Activated CD4-positive, alpha-beta T cell treated with anti-CD3 and anti-CD28 coated beads, Interleukin-2, amount 50 U/mL, for 48 hours (primary cell): ENCODE measurements at places on chromosomes 2 and 18.

- DNase-seq, result no peak
These were observed 28.4 kb downstream of the AFF3 start for GRCh38 chr2:100113990-100114433.

- no peak for DNase-seq
These were observed 171.4 kb upstream of the NDUFV2 start for GRCh38 chr18:8930990-8931616.

GRCh38 chr2:32623311-32623706 lies 4.5 kb upstream of the TTC27 start:
- no peak for DNase-seq

DNA sequence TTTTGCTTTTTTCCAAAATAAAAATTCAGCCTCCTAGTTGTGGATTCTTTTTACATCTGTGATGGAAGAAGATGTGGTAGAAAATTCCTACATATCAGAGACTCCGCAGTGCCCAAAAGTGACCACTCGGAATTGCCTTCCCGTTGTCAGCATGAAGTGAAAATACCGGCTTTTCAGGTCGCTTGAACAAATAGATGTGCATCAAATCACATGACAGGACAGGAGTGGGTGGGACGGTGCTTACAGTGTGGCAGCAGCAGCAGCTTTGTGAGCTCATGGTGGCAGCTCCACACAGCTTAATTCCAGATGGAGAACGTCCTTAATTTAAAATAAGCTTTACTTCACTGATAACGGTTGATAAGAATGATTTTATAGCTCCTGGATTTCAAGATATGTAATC lies 20.3 kb downstream of the SALL3 start:
- DNase-seq, result no peak

GRCh38 chr2:2600366-2600765 lies 269.3 kb upstream of the MYT1L start:
- DNase-seq, result no peak

- DNase-seq, result no peak
These were observed 156.7 kb downstream of the LPIN1 start for GRCh38 chr2:11903085-11903606.

DNA sequence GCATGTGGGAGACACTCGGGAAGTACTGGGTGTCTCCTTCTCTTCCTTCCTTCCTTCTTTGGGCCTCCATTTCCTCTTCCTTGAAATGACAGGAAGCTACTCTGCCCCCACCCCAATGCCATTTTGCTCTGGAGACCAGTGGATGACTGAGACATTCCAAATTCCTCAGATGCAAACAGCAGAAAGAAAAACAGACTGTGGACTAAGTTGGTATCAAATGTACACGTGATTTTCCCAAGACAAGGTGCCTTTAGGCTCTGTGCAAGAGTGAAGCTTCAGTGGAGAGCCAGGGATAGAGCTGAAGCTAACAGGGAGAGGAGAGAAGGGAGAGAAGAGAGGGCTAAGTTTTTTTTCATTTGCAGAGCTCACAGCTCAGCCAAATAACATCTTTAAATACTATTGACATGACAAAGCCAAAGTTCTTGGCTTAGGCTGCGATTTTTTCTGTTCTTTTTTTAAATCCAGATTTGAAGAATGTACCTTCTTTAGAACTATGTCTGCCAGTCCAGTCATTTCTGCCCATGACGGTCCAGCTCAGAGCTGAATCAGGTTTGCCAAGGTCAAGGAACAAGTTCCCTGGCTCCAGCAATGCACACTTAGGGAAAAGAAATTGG lies 84.5 kb upstream of the LCLAT1 start:
- DNase-seq, result no peak

GRCh38 chr2:96683972-96684820 lies 41.6 kb downstream of the FER1L5 start:
- no peak for DNase-seq

- DNase-seq, result no peak
These were observed 341.6 kb upstream of the VWC2L start for GRCh38 chr2:214069254-214069653.

- no peak for DNase-seq
These were observed 112.9 kb downstream of the SOS1 start for GRCh38 chr2:39007875-39008504.

DNA sequence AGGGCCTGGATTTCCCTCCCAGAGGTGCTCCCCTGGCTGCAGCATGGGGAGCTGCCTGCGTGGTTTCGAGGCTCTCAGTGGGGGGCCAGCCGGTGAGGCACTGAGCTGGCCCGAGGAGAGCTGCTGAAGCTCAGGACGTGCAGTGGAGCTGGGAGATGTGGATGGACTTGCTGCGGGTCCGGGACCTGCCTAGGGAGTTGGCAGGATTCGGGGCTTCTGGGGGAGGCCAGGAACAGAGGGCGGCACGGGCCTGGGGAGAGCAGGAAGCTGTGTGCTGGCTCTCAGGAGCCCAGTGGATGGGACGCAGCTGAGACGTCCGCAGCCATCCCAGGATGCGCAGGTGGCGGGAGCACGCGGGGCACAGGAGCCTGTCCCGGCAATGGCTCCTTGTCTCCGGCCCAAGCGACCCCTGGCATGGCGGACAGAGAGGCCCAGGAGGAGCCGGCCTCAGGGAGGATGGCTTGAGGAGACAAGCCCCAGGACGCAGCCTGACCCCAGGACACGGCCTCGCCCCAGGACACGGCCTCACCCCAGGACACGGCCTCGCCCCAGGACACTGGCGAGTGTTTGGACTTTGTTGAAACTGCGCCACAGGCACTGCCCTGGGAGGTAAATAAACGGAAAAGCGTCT lies 116.1 kb downstream of the NFATC1 start:
- peak; percentile 0 for DNase-seq

DNA sequence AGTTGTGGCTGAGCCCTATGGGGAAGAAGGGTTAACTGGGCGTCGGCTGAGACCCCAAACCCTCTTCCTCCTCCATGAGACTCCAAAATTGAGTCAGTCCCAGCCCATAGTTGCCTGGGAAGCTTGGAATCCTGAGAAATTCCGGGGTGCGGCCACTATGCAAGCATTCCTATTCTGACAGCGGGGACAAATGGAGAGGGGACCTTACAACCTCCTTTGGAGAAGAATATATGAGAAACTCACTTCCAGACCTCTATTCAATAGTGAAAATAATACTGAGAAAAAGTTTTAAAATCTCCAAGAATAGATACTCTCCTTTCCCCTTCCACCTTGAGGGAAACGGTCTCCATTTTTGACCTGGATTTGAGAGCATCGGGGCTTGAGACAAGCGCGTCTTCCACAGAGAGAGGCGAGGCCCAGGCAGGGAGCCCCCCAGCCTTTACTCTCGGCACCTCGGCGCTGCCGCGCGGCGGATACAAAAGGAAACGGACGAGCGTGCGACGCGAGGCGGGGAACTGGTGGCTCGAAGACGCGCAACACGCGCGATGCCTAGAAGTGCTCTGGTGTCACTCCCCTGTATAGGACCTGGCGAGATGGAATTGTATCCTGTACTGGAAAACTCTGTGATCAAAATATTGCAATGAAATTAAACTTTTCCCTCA lies 11.1 kb downstream of the NR4A2 start:
- peak; percentile 49 for DNase-seq

- DNase-seq, result no peak
These were observed 6.0 kb downstream of the EN1 start for GRCh38 chr2:118841450-118841827.

GRCh38 chr18:31596081-31596872 lies 4.6 kb downstream of the TTR start:
- DNase-seq, result no peak

- DNase-seq, result no peak
These were observed 43.4 kb upstream of the LRP1B start for GRCh38 chr2:142174176-142174575.

- no peak for DNase-seq
These were observed 99.7 kb upstream of the CRIM1 start for GRCh38 chr2:36255863-36256262.

DNA sequence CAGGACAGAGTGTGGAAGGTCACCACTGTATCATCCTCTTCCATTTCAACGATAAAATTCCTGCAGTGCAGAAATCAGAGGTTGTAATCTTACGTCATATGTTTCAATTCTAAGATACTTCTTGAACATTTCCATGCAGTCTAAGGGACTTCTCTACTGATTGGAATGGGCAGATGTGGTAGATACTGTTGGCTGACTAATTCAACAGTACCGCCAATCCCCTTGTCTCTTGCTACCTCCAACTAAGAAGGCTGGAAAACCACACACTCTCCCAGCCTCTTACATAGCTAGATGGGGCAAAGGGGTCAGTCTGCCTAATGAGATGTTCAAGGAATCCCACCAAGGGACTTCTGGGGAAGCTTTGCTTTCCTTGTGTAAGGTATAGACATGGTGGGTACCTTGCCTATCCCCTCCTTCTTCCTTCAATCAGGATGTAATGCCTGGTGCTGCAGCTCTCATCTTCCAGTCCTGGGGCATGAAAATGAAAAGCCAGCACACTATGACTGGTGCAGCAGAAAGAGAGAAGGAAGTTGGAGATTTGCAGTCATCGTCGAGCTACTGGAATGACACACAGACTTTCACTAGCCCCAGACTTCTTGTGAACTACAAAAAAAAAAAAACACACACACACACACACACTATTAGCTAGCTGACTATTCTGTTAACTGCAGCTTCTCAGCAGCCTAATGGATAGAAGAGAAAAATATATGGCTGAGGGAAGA lies 84.1 kb downstream of the ALPK2 start:
- DNase-seq, result peak; percentile 58

GRCh38 chr2:166256896-166257295 lies 118.8 kb downstream of the SCN9A start:
- DNase-seq, result no peak

- DNase-seq, result no peak
These were observed 105.9 kb upstream of the RBBP8 start for GRCh38 chr18:22827216-22827615.

- no peak for DNase-seq
These were observed 19.7 kb upstream of the DYNC2LI1 start for GRCh38 chr2:43754180-43754579.

GRCh38 chr2:120029672-120030640 lies 17.1 kb downstream of the EPB41L5 start:
- no peak for DNase-seq

- DNase-seq, result no peak
These were observed 120.5 kb upstream of the COPS8 start for GRCh38 chr2:236965021-236965840.

DNA sequence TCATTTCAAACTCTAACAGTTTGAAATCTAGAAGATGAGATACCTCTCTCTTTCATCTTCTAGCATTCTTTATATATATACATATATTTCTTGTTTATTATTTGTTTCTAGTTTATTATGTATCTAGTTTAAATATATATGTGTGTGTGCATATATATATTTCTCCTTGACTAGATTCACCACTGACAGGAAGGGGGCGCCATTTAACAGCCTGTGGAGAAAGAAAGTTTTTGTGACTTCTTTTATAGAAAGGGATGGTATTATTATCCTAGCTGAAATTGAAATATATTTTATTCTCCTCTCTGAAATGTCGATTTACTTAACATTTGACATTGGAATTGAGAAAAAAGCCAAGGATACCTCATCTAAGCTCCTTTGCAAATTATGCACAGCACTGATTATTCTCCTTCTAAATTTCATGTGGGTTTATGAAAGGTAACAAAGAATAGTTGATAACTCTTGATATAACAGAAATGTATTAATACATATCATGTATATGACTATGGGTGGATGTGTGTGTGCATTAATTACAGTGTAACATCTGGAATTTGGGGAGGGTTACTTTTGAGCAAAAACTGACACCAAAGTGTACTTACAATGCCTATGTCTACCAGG lies 160.7 kb upstream of the NT5C1B start:
- peak; percentile 58 for DNase-seq

GRCh38 chr2:39470580-39470979 lies 33.5 kb upstream of the MAP4K3 start:
- no peak for DNase-seq

- DNase-seq, result no peak
These were observed 132.0 kb downstream of the CALCRL start for GRCh38 chr2:187316040-187316439.

- no peak for DNase-seq
These were observed 335.4 kb downstream of the DYSF start for GRCh38 chr2:71788601-71789240.

DNA sequence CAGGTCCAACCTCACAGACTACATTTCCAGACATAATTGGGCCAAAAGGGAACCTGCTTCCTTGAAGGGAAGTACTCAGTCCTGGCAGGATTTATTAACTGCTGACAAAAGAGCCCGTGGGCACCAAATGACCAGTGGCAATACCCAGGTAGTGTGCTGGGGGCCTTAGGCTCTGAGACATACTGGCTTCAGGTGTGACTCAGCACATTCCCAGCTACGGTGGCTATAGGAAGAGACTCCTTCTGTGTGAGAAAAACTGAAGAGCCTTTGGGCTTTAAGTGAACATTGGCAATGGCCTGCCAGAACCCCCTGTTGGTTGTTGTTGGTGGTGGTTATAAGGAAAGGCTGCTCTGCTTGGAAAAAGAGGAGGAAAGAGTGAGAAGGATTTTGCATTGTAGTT lies 401.8 kb downstream of the KCNJ3 start:
- no peak for DNase-seq

GRCh38 chr2:211440107-211440506 lies 883.7 kb downstream of the CPS1 start:
- no peak for DNase-seq

GRCh38 chr2:100935372-100935752 lies 66.7 kb upstream of the RPL31 start:
- DNase-seq, result no peak

DNA sequence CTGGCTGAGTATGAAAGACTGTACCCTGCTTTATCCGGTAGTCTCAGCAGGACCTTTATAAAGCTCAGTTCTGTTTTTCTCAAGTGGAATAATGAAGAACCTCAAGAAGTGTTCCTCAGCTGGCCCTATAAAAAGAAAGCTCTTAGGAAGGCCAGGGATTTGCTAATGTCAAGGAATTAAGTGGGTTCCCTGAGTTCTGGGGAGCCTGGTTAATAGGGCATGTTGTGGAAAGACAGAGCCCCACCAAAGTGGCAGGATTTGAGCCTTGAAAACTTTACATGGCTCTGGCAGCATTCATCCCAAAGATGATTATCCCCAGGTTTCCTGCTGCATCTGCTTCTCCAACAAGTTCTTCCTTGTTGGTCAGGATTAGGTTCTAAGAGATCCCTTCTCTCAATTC lies 6.9 kb upstream of the DYSF start:
- DNase-seq, result no peak

GRCh38 chr2:69459936-69460335 lies 22.7 kb upstream of the NFU1 start:
- DNase-seq, result no peak

- no peak for DNase-seq
These were observed 130.8 kb downstream of the MAP4K4 start for GRCh38 chr2:101828257-101828656.

DNA sequence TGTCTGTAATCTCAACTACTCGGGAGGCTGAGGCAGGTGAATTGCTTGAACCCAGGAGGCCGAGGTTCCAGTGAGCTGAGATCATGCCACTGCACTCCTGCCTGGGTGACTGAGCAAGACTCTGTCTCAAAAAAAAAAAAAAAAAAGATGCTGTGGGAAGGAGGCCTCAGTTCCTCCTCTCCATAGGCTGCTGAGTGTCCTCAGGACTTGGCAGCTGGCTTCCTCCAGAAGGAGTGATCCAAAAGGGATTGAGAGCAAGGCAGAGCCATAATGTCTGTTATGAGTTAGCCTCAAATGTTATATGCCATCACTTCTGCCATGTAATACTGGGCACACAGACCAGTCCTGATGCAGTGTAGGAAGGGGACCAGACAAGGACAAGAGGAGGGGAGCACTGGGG lies 6.6 kb upstream of the NPC1 start:
- no peak for DNase-seq

- DNase-seq, result no peak
These were observed 49.8 kb upstream of the SLC1A4 start for GRCh38 chr2:64939332-64939917.

GRCh38 chr2:69989441-69990105 lies 28.1 kb upstream of the ASPRV1 start:
- DNase-seq, result no peak
